ENCODE measurements at places on chromosomes 6 and 20.

- no peak for DNase-seq
Measured at GRCh38 chr6:116022841-116023445, 37.7 kb downstream of the FRK start.

DNA sequence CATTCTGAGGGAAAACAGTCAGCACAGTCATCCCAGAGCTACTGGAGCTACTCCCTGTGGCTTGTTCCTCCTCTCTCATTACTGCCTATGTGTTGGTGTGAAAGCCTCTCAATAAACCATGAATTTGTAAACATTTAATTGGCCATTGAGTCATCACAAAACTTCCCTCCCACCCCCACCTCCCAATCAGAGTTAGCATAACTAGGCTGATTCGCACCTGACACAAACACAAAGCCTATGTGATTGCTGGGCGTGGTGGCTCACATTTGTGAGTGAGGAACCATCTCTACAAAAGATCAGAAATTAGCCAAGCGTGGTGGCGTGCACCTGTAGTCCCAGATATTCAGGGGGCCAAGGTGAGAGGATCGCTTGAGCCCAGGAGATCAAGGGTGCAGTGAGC, 17.1 kb upstream of the SNTA1 start:
- no peak for DNase-seq

DNA sequence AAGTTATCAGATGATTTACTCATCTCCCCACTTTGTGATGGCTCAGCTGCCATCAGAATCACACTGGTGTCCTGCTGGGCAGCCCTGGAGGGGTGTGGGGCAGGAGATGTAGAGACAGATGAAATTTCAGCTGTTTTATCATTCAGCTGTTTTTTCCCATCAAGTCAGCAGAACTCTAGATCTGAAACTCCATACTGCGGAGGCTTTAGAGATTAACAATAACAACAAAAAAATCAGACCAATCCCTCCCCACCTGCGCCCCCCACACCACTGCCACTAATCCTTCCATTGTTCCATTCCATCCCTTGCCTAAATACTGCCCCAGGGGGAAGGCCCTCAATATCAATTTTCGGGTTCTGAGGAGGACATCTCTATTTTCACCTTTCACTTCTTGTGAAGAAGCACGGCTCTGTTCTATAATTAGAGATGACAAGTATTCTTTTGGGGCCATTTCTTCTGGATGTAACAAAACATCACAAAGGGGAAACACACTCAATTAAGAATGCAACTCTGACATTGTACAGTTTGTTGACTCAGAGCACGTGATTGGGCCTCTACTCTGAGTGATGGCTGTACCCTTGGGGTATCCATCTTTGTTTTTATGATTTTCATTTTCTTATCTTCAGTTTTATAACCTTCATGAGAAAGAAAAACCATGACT, 396.3 kb downstream of the ZFAND3 start:
- no peak for DNase-seq

DNA sequence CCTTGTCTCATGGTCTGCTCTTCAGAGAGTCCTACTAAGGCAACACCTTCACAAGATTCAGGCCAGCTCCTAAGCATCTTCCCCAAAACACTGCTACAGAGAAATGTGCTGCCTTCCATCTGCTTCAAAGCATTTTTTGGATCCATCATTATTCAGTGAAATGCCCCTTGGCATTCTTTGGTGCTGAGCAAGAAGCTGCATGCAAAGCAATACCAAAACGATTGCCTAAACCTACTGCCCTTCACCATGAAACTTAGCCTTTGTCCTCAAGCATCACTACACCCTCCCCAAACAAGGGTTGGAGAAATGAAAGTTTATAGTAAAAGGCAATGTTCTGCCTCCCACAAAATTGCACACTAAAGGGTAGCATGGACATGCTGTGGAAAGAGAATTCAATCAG, 93.5 kb downstream of the SNAP25 start:
- DNase-seq = no peak

DNA sequence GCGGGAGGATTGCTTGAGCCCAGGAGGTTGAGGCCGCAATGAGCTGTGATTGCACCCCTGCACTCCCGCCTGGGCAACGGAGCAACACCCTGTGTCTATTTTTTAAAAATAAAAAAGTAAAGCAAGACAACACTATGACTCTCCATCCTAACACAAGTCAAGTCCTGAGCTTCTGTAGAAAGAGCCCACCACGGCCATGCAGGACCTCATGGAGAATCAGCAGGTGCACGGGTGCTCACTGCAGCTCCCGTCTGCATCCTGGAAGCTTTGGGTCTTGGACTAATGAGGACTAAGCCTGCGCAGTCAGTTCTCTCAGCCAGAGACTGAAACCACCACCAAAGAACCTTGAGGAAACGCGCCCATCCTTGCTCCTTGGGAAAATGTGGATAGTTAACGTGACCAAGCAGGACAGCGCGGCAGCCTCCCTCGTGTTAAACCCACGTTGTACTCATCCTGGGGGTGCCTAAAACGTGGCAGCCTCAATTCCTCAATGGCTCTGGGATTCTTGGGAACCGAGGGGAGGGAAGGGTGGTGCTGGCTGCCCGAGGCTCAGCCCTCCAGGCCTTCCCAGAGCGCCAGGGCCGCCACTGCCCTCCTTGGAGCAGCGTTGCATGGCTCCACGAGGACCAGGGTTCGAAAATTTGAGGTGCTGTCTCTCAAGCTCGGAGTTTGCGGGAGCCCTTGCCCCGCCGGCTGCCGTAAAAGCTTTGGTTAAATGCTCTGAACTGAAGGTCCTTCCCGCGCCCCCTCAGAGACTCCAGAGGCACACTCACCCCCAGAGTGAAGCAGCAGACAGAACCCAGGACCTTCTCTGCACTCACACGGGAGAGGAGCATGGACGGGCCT, 29.0 kb downstream of the DLL1 start:
- DNase-seq = no peak

GRCh38 chr6:165644586-165645266, 18.3 kb downstream of the PDE10A start:
- DNase-seq = no peak

DNA sequence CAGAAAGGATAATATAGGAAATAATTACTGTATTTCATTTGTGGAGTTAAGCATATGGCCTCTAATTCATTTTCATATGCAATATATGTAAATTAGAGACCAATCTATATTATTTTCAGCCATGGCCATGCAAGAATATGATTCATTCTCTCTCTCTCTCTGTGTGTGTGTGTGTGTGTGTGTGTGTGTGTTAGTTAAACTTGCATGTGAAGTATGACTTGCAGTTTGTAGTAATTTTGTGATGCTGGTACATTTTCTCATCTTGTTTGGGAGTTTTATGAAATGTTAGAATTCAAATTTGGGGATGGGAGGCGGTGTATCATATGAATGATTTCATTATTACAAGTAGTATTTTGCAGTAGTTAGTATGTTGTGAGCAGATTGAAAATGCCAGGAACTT, 74.8 kb downstream of the JARID2 start:
- no peak for DNase-seq

- peak; percentile 51 for DNase-seq
Measured at GRCh38 chr6:6918216-6918983, 189.4 kb upstream of the RREB1 start.

GRCh38 chr6:109082188-109082577, 12.5 kb downstream of the SESN1 start:
- DNase-seq = no peak

DNA sequence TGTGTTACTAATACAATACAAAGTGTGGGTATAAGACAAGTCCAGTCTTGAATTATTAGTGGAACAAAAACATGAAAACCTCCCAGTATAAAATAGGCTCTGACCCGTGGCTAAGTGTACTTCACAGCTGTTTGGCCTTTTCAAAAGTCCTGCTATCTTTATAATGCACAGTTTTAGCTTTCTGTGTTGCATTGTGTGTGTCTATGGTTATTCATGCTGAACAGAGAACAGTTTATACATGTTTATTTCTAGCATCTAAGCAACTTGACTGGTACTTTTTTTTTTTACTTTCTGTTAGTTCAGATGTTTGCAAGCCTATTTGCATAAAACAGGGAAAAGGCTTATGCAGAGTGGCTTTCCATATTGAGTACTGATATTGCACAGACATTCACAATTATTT, 119.2 kb upstream of the CCN2 start:
- no peak for DNase-seq

DNA sequence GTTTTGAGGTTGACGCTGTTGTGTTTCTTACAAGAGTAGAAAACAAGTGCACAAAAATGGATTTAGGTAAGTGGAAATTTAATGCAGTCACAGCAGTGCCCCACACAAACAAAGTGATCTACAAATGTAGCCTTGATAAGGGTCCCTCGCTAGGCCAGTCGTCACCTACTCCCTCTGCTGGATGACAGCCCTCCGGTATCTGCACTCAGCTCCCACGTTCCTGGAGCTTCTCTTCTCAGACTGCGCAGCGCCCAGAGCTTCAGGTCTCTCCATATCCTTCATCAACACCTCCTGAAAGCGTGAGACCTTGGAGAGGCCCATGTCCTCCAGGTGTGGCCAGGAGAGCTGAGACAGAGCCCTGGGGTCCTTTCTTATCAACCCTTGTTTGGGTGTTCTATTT, 58.3 kb upstream of the MAP3K4 start:
- DNase-seq = no peak

DNA sequence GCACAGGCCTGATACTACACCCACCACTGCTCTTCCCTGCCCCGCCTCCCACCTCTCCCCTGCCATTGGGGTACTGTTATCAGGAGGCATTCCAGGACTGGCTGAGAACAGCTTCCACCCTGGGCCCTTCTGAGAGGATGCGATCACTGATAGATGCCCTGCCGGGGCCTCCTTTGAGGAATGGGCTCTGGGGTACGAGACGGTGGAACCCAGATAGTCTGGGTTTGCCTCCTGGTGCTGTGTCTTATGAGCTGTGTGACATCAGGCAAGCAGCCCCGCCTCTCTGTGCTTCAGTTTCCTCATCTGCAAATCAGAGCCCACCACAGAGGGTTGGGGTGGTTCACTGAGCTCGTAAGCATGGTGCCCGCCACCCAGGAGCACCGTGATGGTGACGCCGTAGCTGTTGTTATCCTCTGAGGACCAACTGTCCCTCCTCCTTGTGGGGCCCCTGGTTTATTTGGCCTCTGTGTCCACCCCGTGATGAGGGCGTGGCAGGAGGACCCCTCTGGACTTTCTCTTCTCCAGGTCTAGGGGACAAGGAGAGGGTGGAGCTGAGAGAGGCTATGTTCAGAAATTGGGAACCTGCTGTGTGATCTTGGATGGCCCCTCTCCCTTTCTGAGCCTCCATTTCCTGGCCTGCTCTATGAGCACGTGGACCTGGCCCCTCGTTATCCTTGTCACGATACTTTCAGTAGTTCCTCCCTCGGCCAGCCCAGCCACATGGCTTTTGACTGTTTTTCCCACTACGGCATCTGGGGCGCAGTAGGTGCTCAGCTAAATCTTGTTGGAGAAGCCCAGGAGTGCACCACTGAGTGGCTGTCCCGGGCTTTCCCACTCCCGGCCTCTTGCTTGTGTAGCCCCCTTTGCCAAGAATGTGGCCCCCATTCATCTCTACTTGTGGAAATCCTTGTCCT, 18.3 kb downstream of the SRC start:
- DNase-seq = no peak

DNA sequence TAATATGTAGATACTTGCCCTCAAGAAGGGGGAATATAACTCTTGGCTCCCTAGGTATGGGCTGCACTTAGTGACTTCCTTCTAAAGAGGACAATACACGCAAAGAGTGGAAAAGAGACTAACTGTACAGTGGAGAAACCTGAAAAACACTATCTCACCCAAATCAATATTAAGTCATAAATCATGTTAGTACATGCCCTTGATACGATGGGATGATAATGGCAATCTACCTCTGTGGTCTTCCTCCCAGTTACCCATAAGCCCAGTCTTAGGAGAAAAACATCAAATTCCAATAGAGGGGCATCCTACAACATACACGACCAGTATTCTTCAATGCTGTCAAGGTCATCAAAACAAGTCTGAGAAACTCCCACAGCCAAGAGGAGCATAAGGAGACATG, 1.3 kb downstream of the TRIM26 start:
- no peak for DNase-seq

- DNase-seq = no peak
Measured at GRCh38 chr20:17542993-17543412, 11.8 kb upstream of the BFSP1 start.

DNA sequence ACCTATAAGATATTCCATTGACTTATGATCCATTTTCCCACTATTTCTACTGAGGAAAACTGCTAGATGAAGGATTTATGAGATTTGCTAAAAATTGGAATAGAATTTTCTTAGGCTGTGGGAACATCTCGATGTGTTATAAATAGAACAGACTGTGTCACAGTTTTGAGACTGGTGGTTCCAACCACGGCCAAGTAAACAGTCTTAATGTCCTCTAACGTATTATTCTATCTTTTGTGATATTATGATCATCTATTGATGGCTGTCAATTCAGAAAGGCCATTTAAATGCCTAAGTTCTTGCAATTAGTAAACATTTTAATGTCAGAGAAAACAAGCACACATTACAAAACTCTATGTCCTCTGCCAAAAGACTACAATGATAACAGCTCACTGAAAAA, 71.5 kb upstream of the PLN start:
- DNase-seq = no peak

- no peak for DNase-seq
Measured at GRCh38 chr20:10644458-10645204, 29.2 kb downstream of the JAG1 start.

DNA sequence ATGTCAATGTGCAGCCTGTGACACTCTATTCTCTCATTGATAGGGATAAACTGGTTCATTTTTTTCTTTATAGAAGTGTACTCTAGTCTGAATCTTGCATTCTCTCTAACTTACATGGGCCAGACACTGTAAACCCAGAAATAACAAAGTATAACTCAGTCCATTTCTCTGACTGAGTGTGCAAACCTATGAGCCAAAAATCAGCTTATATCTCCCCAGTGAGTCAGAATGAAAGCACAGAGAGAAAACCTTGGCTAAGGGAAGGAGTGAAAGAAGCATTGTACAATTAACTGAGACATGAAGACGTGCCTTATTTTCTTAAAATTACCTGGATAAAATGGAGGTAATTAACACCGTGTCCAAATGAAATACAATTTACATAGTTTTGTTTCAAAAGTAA, 436.9 kb upstream of the IMPG1 start:
- DNase-seq = no peak

- DNase-seq = no peak
Measured at GRCh38 chr20:22977047-22977785, 57.9 kb upstream of the SSTR4 start.

GRCh38 chr6:22499815-22500214, 69.6 kb upstream of the HDGFL1 start:
- DNase-seq = no peak

DNA sequence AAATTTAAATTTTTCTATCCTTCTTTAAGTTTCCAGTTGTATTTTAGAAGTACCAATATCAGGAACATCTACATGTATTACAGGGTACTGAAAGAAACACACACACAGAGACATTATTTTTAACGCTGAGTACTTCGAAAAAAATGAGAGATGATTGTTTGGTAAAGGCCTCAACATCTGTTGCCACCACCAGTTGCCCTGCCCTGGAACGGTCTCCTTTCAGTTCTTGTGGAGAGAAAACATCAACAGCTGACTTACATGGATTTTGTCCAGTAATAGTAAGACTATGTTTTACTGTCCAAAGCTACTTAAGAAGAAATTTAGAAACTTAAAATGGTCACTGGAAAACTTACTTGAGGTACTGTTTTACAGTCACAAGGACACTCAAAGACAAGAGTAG, 16.7 kb downstream of the HMGCLL1 start:
- no peak for DNase-seq

All from activated CD8-positive, alpha-beta memory T cell treated with anti-CD3 and anti-CD28 coated beads, Interleukin-2, amount 50 U/mL, for 4 hours (primary cell).